ENCODE measurements at places on chromosomes 7 and 10.

DNA sequence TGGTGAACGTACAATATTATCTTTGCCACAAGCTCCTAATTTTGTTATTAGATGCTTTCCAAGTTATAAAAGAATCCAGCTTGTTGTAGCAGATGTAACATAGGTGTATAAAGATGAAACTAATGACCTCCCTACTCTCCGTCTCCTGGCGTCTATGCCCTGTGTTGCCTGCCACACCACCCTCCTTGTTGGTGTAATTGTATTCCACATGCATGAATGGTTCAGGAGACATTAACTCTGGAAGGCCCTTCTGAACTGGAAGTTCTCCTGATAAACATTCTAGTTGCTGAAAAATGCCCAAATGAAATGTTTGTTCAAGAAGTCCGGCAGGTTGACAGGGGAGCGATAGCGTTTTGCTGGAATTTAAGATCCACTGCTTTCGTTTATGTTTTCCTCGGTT, 53.9 kb upstream of the SEPHS1 start:
- no peak for DNase-seq

DNA sequence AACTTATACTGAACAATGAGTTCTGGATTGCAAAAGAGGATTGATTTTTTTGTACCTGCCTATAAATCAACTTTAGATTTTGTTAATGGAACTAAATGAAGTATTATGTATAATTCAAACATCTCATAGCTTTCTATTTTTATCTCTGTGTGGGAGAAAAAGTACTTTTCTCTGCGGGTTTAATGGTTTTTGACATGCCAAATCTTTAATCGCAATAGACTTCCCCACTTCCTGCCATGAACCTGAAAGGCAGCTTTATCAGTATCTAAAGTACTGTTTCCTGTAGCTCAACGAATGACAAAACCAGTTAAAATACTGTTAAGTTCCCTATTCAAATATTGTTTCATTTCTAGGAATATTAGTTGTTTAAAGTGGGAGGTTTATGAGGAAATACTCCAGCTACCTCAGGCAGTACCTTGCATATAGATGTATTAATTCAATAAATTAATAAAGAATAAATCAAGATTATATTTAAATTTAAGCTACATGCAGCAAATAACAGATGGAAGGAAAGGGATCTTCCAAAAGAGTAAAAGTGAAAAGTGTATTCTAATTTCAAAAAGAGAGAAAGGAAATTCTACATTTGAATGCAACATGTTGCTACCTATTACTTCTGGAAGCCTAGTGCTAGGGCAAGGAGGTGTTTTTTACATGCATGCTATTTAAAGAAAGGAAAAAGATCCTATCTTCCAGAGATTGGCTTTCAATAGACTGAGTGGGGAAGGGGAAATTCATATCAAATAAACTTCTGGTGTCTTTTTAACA, 75.9 kb downstream of the SVOPL start:
- no peak for DNase-seq

GRCh38 chr10:77428691-77429395, 208.8 kb downstream of the KCNMA1 start:
- no peak for DNase-seq

GRCh38 chr7:1846331-1847065, 176.4 kb downstream of the ELFN1 start:
- DNase-seq, result no peak

DNA sequence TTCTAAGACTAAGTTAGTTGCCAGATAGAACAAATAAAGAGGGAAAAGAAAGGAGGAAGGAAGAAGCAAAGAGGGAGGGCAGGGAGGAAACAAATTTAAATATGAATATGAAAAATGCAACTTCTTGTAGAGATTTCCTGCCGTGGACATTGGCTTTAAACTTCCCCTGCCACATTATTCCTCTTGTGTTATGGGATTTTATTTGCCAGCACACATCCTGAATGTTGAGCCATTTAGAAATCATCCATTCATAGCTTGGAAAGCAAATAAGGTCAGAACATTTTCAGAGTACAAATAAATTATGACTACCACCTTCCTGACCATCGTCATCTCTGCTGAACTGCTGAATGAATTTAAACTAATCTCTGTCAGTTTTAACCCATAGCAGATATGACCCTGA, 911.9 kb upstream of the LRRN3 start:
- no peak for DNase-seq

GRCh38 chr10:132810141-132810806, 24.3 kb upstream of the NKX6-2 start:
- no peak for DNase-seq

GRCh38 chr7:7911369-7912123, 57.0 kb upstream of the GLCCI1 start:
- no peak for DNase-seq

DNA sequence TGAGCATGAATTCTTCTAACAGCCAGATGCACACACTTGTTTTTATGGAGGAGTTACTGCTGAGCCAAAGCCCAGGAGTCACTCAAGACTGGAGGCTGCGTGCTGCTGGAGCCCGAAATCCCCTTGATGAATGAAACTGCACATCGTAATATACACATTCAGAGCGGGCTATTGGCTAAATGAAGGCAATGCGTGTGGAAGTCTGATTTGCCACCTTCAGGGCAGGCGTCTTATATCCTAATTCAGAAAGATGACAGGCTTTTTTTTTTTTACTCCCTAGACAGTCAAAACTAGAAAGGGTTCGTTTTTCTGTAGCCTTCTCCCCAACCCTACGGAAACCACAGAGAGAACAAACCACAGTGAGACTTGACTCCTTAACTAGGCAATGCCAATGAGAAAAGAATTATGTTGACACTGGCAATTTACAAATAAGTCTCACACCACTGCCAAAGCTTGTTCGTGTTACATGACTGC, 227.2 kb upstream of the KLF14 start:
- DNase-seq, result peak; percentile 84

GRCh38 chr7:72023926-72024325, 388.2 kb downstream of the CALN1 start:
- no peak for DNase-seq

- no peak for DNase-seq
Observed at GRCh38 chr7:132117181-132117580, 459.1 kb downstream of the PLXNA4 start.

DNA sequence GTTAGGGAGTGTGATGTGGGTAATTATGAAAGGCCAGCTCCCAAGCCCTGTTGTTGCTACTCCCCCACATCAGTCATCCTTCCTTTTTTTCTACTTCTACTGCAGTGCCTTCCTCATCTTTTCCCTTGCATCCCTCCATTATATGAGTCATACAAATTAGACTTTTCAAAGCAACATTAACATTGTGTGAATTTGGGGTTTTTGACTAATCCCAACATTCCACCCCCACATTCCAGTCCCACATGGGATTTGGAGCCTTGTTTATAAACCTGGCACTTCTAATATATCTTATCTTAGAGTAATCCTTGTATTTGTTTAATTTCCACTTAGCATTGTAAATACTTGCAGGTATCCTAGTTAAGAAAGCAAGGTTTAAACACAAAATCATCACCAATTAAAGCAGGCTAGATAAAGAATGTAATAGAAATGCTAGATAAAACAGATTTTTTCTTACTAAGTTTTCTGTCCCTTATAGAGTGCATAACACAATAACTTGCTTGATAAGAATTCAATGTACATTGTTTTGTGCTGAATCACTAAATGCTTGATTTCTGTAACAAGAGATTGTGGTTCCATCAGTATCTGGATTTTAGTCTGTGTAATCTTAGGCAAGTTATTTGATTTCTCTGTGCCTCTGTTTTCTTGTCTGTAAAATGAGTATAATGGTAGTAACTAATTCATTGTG, 165.8 kb downstream of the CFTR start:
- DNase-seq, result no peak

DNA sequence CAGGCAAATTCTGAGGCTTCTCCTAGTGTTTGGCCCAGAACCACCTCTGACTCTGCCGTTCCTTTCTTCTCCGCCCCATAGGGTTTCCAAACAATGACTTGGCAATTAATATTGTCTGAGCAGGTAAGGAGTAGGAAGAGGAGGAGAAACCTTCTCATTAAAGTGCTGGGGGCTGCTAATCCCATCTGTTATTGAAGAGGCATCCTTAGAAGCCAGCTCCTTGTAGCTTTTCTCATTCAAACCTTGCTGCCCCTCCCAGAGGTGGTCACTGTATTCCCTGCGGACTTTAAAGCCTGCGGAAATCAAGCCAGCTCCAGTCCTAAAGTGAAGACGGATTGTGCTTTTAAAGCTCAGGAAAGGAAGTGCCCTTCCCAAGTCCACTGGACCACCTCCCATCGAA, 1.4 kb upstream of the NKX1-2 start:
- no peak for DNase-seq

GRCh38 chr7:82517050-82517449, 73.5 kb upstream of the CACNA2D1 start:
- DNase-seq, result no peak

GRCh38 chr10:110502851-110503301, 5.2 kb downstream of the DUSP5 start:
- no peak for DNase-seq

DNA sequence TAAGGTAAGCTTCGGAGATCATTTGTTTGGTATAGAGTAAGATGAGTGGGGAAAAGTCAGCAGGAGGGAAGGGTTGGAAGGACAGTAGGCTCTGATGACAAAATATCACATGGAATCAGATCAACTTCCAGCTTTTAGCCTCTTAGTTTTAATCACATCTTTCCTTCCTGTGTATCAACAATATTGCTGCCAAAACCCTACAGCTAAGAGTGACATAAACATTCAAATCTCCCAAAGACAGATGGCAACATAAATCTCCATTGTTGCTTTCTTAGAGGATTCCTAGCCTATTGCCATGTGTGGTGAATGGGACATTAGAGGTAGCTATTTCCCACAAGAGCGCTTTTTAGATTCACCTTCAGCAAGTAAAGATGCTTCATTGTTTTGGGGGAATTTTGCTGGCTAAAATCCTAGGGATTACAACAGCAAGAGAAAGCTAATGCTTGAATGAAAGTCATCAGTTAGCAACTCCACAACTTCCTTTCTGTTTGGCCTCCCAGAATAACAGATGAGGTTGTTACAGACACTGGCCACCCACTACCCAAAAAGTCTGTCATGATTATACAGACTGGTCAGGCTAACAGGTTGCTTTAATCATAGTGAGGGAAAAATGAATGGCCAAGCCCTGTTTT, 35.2 kb upstream of the FZD1 start:
- no peak for DNase-seq

- DNase-seq, result peak; percentile 47
Observed at GRCh38 chr7:133359449-133359848, 106.6 kb downstream of the EXOC4 start.

Data from SK-N-MC (cell line).